Fibroblast of skin of back (primary cell): ENCODE measurements at places on chromosomes 4 and X.
A peak's percentile ranks its signal among the peaks of the same experiment; 100 is the strongest.

- DNase-seq: peak; percentile 34
These were observed 17.6 kb downstream of the GRIA3 start for GRCh38 chrX:123201720-123202119.

GRCh38 chr4:2946812-2947600 is 16.2 kb downstream of the NOP14 start:
- DNase-seq: no peak

DNA sequence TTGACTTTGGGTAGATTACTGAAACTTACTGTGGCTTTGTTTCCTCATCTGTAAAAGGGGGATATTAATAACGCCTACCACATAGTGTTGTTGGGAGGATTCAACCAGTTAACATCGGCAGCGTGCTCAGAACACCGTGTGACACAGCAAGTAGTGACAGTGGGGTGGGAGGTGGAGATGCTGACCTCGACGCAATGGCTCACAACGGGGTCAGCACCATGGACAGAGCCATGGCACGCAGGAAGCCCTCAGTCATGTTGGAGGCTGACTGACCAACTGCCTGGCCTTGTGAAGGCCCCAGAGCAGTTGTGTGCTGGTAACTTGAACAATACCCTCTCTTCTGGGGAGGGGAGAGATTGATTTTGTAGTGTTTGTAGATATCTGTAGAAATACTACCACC is 93.2 kb downstream of the WFS1 start:
- DNase-seq: peak; percentile 37

DNA sequence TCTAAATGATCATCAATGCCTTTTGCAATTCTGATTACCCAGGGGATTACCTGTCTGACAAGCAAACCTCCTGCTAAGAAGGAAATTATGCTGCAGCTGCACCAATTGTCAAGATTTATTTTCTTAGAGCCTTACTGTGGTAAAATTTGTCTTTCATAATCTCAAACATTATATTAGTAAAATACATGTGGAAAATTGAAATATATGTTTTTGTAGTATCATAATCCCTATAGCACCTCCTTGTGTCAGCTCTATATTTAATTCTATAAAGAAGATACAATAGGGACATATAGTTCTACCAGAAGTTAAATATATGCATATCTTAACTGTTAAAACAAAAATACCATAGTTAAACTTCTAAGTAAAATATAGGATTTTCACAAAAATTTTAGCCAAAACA is 655.6 kb upstream of the PCDH10 start:
- no peak for DNase-seq

GRCh38 chr4:89298788-89299152 is 8.8 kb downstream of the GPRIN3 start:
- DNase-seq: no peak
